ENCODE measurements at places on chromosomes 6 and 20.

- no peak for DNase-seq
Observed at GRCh38 chr6:134352786-134353480, 35.0 kb upstream of the SGK1 start.

DNA sequence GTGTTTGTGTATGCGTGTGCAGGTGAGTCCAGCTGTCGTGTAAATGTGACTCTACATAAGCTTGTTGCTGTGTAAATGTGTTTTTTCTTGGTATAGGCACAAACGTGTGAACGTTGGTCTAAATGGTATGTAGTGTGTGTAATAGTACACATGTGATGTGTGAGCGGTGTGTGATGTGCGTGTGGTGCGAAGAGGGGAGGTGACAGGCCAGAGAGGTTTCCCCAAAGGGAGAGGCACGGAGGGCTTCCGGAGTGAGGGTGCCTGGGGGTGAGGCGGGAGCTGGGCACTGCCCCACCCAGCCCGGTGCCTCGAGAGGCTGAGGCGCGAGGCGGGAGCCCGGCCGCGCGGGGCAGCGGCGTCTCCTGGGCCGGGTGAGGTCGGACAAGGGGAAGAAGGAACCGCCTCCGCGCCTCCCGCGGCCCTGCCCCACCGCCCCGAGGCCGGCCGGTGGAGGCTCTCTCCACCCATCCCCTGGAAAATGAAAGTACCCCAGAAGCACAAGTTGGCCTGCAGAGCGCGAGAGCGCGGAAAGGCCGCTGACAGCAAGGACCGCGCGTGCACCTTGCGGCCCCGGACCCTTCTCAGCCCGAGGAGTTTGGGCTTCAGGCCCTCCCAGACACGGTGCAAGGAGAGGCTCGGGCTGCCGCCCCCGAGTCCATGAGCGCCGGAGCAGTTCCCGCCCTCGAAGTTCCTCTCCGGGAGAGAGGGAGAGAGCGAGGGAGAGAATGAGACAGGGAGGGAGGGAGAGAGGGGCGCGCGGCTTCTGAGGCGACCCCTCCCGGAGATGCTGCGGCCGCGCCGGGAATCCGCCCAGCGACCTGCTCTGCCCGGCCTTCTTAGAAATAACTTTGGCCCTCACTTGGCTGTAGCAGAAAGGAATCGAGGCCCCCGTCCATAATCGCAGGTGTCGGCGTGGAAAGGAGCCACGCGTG lies 43.2 kb upstream of the OSTM1 start:
- no peak for DNase-seq

- DNase-seq = no peak
Observed at GRCh38 chr20:55449091-55449490, 556.2 kb downstream of the CBLN4 start.

DNA sequence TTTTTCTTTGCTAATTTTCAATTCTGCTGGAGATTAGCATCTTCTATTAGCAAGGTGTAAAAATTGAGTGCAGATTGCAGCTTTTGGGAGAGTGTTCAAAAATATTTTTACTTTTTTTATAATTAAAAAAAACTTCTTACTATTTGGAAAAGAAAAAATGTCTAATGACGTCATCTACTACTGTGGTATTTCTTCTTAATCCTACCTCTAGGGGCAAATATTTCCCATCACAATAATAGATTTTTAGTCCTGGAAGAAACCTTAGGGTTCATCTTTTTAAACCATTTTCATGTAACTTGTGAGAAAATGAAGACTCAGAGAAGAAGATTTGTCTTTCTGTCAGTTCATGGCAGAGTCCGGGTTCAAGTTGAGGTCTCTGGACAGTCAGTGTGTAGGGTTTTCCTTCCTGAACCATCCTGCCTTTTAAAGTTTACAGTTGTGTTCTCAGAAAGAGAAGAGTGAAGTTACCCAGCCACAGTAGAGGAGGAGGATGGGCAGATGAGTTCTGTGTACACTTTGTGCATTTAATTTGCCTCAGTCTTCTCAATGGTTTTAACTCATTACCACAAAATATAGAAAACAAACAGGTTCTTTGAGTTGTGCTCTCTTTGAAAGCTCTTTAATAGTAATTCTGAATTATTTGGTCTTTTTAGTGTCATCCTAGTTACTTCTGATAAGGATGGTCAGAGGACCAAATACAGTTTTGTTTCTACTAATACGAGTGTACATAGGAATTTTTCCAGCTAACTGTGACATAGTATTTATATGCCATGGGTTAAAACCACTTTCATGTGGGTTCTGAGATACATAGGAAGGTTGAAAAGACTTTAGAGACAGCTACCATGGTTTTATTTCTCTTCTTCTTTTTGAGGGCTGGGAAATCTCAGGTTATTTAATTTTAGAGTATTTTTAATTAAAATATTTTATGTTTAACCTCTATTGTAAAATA lies 184.7 kb downstream of the CDKAL1 start:
- no peak for DNase-seq

- DNase-seq = no peak
Observed at GRCh38 chr6:33235221-33235634, 26.9 kb downstream of the RING1 start.

DNA sequence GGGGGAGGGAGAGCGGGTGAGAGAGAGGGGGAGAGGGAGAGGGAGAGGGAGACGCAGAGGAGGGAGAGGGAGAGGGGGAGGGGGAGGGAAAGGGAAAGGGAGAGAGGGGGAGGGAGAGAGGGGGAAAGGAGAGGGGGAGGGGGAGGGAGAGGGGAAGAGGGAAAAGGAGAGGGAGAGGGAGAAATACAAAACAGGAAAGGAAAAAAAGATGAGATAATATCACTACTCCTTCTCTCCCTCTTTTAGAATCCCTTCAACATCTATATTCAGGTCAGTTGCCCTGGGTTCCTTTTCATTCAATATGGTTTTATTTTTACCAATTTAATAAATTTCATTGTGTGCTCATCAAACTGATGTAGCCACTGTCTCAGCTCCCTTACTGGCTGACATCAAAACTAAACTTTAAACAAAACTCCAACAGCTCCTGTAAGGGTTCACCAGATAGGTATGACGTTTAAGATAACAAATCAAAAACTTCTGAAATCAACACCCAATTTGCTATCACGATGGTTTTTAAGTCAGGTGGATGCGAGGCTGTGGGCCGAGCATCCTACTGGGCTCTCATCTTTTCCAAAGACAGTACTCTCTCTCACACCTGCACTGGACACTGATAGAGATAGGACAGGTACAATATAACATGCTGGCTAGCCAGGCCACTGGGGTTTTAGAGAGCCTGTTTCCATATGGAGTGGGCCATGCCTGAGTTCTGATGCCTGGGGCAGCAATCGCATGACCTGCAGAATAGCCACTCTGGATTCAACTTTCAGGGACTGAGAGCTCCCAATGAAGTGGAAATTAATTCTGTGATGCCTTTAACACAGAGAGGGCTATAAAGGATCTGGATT lies 99.5 kb downstream of the FYN start:
- DNase-seq = no peak

GRCh38 chr20:58471193-58472164 lies 43.7 kb downstream of the APCDD1L start:
- DNase-seq = no peak

DNA sequence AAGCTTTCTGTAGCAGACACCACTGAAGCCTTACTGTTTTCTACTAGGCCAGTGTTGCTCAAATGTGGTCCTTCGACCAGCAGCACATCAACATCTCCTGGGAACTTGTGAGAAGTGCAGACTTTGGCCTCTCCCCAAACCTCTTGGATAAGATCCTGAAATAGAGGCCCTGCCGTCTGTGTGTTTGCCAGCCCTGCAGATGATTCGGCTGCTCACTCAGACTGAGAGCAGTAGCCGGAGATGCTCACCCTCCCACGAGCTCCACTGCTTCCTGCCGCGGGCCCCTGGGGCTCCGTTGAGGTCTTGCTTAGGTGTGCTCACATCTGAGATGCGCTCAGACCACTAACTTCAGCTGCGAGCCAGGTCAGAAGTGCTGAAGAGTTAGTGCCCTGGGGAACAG lies 129.5 kb upstream of the SSTR4 start:
- DNase-seq = peak; percentile 50

DNA sequence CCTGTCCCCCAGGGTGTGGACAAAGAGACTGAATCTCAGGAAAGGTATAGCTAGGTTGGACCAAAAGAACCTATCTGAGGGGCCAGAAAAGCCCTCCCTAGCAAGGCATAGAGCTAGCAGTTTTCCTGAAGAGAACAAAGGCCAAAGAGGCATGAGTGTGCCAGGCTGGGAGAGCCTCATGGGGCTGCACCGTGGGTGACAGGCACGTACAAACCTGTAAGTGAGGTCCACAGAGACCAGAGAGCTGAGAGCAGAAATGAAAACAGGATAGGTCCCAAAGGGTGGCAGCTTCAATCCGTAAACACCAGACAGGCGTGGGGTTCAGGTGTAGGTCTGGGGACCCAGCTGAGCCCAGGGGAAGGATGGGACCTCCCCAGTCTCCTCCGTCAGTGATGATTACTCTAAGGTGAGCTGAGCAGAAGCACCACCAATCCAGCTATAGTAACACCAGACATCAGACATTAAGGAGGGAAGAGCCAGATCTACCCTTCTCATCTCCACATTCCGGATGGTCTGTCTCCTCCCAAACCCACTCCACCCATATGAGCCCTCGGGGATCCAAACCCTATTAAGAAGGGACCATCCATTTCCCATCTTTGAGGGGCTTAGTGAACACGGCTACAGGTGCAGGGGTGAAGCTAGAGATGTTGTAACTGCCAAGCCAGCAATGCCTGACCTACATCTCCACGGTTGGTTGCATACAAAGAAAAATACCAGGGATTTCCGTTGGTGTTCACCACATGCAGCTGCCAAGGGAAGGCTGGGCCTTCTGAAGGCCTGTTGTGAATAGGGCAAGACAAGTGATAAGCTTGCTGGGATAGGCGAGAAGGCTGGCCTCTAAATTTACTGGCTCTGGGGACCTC lies 38.3 kb downstream of the BCL2L1 start:
- no peak for DNase-seq

GRCh38 chr6:37491171-37491829 lies 8.4 kb downstream of the CCDC167 start:
- no peak for DNase-seq

DNA sequence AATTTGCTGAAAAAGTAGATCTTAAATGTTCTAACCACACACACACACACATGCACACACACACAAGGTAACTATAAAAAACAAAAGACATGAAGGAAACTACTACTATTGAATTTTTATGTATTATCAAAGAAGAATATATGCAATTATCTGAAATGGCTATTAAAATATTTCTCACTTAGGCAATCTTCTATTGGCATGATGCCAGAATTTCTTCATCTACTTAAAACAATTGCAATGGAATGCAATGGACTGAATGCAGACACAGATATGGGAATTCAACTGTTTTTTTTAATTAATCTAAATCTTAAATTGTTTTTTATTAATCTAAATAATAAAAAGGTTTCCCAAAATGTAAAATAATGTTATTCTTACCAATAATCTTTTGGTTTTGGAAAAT lies 152.6 kb upstream of the SMLR1 start:
- no peak for DNase-seq

GRCh38 chr20:39136798-39137197 lies 174.7 kb downstream of the DHX35 start:
- no peak for DNase-seq

- DNase-seq = no peak
Observed at GRCh38 chr20:63693733-63694583, 2.5 kb upstream of the TNFRSF6B start.

GRCh38 chr20:32138921-32139320 lies 29.4 kb downstream of the TM9SF4 start:
- DNase-seq = no peak

DNA sequence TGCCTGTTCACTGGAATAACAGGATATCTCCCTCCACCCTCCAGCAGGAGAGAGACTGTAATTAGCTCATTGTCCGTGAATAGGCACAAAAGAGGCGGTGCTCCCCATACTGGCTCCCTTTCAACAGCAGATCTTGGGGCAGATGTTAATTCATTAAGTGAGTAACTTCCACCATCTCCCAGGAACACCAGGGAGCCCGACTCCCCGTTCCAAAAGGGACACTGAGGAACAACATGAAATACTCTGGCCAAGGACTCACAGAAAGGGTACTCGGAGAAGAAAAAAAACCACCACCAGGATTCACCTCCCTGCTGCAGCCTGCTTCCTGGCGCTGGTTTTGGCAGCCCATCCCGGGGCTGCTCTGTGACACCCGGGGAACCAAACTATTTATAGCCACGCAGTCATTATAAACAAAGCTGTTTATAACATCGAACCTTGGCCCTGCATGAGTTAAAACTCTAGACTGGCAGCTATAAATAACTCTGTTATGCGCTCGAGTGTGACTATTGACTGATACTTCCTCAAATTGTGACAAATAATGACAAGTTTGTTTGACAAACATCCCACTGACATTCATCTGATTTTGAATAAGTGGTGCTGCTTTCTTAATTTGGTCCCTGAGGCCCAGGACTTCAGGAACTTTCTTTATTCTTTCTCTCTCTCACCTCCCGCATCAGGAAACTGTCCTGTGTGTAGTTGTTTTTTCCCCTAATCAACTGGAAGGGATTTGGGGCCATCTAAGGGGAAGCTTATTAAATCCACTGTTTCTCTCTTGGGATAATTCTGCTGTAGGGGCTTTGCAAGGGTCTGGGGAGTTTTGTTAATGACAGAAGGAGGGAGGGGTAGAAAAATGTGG lies 521.6 kb downstream of the CD83 start:
- peak; percentile 35 for DNase-seq

GRCh38 chr6:75446241-75446880 lies 47.2 kb downstream of the FILIP1 start:
- no peak for DNase-seq

DNA sequence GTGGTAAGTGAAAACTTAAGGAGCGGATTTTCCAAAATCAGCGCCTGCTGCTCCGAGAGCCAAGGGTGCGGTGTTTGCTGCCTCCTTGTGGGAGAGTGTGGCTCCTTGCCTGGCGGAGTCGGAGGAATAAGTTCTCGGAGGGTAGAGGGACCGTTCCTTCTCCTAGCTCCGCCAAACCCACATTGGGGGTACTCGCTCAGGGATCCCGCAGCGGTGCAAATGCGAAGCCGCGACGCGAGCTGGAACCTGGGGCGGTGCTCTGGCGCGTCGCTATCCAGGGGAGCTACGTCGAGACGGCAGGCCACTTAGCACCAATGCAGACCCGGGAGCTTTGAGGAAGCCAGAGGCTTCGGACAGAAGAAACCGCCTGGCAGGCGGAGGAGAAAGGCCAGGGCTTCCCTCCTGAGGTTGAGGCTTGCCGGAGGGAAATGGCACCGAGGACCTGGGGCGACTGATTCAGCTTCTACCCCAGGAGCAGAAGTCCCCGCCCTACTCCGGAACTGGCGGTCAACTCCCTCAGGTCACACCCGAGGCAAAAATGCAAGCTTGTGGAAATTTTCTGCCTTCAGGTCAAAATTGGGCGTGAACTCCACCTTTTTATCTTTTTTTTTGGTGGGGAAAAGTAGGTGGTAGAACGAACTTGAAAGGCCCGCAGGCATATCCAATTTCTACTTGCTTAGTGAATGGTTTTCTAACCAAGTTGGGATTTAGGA lies 5.7 kb upstream of the DDX43 start:
- DNase-seq = peak; percentile 30

- no peak for DNase-seq
Observed at GRCh38 chr6:71965404-71965803, 79.1 kb downstream of the RIMS1 start.

DNA sequence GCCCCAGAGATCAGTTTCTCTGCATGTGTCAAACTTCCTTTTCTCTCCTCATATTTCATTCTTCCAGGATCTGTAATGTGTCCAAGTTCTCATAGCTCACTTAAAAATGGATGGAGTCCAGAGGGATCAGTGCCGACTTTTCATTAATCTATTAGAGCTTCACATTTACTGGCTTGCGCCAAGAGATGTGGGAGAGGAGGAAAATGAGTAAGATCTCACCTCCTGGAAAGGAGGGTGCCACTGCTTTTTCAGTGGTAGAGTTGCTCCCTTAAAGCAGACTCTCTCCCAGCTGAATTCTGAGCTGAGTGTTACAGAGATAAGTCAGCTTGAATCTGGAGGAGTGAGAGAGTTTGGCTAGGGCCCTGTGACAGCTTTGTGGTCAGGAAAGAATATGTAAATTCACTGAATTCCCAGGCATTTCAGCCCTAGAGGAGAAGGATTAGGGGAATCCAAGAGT lies 175.9 kb downstream of the SOX4 start:
- no peak for DNase-seq

Measured in lower leg skin (tissue), 4 donors.